ENCODE measurements at places on chromosomes 3 and 15.

DNA sequence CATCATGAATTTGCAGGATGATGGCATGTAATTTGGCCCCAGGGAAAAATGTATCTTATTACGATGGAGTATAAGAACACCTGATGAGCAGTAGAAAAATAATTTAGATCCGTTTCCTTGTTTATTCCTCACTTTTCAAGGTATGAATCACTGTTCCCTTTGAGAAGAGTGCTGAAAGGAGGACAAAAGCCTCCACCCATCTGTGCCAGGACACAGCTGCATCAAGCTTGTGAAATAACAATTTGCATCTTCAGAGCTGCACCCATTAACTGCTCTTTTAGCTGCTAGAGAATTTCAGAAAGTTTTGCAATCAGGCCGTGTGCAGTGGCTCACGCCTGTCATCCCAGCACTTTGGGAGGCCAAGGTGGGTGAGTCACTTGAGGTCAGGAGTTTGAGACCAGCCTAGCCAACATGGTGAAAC lies 9.6 kb downstream of the CLDND1 start:
- DNase-seq, result no peak

DNA sequence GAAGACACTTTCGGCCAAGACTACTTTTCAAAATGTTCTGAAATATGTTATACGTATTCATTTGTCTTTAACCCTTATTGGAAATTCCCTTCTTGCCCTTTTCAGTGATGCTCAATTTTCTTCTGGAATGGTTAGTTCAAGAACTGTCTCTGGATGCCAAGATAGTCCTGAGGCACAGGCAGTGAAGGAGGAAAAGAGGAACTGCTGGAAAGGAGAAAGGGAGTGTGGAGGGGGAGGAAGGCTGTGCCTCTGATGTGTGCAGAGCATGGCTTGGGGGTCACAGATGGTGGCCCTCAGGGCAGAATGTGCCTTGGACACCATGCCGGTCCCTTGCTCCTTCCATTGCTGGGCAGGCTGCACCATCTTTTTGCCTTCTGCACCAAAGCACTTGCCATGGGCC lies 73.7 kb downstream of the CEP63 start:
- no peak for DNase-seq

GRCh38 chr3:119589102-119589773 lies 8.4 kb upstream of the PLA1A start:
- no peak for DNase-seq

GRCh38 chr3:129448186-129448895 lies 8.3 kb downstream of the IFT122 start:
- no peak for DNase-seq

DNA sequence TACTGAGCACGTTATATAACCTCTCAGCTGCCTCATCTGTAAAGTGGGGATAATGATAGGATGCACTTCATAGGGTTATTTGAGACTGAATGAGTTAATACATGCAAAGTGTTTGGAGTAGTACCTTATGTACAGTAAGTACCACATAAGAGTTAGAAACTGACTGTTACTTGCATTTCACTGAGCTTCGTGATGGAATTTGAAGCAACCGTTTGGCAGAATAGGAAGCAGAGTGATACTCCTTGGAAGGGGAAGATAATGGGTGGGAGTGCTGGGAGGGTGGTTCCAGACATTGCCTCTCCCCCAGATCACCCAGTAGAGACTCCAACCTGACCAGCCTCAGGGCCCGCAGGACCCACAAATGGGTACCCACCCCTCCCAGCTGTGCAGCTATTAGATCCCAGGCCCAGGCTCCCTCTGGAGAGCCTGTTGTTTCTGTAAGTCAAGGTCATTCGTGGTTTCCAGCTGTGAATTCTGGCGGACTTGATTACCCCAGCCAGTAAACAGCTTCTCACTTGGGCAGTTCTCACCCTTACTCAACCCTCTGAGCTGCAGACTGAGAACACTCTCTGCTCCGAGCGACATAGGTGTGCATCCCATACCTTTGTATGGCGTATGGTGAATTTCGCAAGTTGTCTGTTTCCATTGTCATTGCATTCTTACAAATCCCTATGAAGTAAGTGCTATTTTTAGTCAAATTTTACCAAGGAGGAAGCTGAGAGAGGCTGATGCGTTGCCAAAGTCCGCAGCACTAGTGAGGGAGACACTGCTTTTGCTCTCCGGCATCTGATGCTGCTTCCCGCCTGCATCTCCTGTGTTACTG lies 11.1 kb downstream of the ALPK3 start:
- DNase-seq, result no peak

- DNase-seq, result no peak
Observed at GRCh38 chr3:160812304-160812703, 56.3 kb downstream of the PPM1L start.

DNA sequence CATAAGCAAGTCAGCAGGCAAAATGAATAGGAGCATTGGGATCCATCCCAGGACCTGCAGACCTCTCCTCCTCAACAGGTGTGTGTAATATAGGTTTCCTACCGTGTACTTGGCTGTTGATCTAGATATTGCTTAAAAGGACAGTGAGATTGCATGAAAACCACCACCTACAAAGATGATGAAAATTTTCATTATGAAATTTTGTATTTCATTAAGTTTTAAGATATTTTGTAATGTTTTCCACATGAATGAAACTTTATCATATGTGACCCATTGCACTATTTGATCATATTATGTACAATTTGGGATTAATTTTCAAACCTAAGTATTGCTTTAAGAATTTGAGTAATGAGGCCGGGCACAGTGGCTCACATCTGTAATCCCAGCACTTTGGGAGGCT lies 94.3 kb upstream of the TRPM1 start:
- DNase-seq, result no peak

GRCh38 chr15:82371656-82372055 lies 22.4 kb upstream of the GOLGA6L10 start:
- DNase-seq, result no peak

GRCh38 chr3:184008161-184008560 lies 9.5 kb downstream of the ABCC5 start:
- DNase-seq, result no peak

DNA sequence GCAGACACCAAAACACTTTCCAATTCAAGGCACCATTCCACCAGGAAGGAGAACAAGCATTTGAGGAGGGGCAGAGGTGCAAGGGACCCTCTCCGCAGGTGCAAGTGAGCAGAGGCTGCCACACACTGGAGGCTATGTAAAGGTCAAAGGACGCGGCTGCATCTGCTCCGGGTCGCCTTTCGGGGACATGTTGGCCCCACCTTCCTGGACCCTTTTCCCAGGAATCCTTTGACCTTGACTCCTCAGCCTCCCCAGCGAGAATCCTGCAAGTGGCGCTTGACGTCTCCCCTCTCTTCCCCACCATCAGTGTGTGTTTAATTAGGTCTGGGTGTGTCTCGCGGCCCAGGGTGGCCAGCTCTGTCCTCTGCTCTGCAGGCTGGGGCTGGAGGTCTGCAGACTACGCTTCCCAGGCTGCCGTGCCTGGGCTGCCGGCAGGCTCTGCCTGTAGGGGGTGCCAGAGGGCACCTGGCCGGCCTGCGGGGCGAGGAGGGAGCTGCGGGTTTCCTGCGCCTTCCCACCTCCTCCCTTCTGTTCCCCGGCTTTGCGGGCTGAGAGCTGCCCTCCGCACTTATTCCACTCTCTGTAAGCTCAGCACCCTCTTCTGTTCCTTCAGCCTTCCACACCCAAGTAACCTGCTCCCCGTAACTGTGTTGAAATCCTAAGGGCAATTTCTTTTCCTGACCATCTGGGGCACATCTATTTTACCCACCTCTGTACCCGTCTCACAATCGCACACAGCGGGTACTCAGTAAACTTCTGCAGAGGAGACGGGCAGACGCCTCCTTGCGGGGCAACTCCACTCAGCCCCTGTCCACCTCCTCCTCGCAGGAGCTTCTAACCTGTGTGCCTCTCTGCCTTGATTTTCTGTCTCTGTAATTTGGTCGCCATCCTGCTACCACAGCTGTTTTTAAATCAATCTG lies 129.8 kb downstream of the NSMCE3 start:
- DNase-seq, result no peak

DNA sequence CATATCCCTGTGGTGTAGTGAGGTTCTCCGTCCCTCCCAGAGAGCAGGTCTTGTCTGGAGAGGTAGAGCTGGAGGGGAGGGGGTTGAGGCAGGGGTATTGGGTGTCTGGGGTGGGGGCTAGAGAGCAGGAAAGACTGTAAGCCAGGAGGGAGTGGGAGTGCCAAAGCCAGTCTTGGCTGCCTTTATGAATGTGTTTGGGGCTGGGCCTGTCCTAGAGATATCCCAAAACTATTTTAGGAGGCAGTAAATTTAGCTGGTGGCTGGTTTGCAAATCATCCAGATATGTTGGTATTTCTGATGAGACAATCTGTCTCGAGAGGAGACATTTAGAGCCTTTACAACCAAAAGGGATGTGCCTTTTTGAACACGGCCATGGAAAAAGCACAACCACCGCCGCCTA lies 166.6 kb downstream of the TLE3 start:
- DNase-seq, result no peak

- DNase-seq, result no peak
Observed at GRCh38 chr3:156657862-156658731, 16.3 kb upstream of the TIPARP start.

GRCh38 chr3:151008699-151009098 lies 36.2 kb upstream of the CLRN1 start:
- DNase-seq, result peak; percentile 23

DNA sequence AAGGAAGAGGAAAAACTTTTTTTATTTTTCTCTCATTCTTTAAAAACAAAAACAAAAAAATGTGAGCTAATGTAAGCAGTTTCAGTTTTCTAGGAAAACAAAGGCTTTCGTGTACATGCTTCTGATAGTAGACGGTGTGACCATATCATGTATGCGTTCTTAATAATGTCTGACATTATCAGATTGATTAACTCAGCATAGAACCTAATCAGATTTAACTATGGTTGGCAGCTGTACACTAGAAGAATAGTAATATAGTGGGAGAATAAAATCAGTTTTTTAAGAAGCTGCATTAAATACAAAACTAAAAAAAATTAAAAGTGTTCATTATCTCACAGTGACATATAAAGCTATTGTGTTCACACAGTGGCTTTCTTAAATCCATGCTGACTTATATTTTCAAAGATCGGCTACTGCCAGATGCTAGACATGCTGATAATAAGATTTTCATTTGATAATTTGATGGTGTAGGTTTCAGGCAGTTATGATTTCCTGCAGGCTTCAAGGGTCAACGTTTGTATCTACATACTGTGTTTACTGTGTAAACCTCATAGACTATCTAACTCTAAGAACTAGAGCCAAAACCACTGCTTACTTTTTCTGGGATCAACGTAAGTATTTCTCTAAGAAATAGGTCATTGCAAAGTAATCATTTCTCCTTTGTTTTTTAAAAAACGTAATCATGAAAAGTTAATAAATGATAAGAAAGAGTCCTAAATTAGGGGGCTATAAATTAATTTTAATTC lies 74.0 kb downstream of the UBE2E2 start:
- DNase-seq, result no peak

GRCh38 chr3:183534249-183534648 lies 21.3 kb downstream of the KLHL6 start:
- DNase-seq, result no peak

DNA sequence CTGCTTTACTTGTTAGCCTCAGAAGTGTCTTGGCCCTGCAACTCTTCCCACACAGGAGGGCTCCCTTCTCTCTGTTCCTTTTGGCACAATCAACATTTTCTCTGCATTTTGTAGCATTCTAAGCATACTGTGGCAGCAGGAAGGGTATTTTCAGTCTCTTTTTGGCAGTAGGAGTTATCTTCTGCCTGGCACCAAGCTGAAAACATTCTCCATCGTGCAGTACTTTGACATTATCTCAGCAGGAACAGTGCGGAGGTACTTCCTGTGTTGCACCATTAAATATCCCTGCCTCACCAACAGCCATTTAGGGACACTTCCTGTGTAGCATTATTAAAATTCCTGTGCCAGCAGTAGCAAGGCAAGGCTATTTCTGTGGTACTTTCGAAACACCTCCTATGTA lies 233.2 kb upstream of the SEMA6D start:
- DNase-seq, result no peak

DNA sequence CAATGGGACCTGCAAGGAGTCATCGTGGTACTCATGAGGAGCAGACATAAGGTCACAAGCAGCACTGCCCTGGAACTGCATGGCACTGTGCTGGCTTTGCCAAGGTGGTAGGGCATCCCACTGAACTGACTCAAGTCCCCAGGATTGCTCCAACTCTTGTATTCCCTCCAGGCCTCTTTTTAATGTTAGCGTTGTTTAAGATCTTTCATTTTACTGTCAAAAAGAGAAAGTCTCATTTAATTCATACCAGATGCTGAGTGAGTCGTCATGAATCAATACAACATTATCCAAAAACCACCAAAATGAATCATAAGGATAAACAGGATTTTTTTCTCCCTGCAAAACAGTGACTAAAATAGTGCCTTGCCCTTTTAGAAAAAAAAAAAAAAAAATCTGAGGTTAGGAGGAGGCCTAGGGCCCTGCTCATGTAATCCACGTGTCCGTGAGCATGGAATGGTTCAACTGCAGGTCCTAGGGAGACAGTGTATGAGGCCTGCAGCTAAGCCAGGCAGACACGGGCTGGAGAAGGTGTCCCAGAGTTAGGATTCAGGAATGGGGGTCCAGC lies 36.7 kb upstream of the BLM start:
- peak; percentile 74 for DNase-seq

GRCh38 chr15:56839099-56839498 lies 79.3 kb upstream of the TCF12 start:
- DNase-seq, result no peak

DNA sequence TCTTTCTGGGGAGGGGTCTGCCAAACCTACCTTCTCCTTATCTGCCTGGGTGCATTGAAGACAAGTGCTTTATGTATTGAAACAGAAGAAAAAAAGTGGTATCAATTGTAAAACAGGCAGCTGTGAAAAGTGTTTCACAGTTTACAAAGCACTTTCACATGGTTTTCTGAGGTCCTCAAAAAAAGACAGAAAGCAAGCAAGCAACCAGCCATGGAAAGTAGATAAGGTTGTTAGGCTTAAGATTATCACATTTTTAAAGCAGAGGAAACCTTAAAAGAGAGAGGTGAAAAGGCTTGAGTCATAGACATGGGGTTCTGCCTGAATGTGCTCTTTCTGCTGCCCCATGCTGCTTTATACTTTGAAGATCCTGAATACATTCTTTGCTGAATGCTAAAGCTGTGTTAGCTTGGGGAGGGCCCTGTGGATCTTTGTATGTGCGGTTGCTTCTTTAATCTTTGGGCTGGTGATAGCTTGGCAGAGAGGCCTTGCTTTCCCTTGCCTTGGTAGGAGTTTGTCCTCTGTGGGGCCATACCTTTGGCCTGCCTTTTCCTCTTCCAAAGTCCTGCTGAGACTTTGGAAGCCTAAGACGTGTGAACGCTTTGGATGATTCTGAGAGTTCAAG lies 2.6 kb downstream of the SMAD3 start:
- no peak for DNase-seq

All from non-pigmented ciliary epithelial cell (primary cell).